ENCODE measurements at places on chromosomes 3 and 15.
A peak's percentile ranks its signal among the peaks of the same experiment; 100 is the strongest.

GRCh38 chr3:86826292-86826691 lies 164.7 kb downstream of the VGLL3 start:
- no peak overlapping the region for H3K4me3 ChIP-seq
- no peaks in the 10 kb centered on the region for H3K27me3 ChIP-seq
- no peak for DNase-seq
- no peaks in the 10 kb centered on the region for H3K36me3 ChIP-seq

DNA sequence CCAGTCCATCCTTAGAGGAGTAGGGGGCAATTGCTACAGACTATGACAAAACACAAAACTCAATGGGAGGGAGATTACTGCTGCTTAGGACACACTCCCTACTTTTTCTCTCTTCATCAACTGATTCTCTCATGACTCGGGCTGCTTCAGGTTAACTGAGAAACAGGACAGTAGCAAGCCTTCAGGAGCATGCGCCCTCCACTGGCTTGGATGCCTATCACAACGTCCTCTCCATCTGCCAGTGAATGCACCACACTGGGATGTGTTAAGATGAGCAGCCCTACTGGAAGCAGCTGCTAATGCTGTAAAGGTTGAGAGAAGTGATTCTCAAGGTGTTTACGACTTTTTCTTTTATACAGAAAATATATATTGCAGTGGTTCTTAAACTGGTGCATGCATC lies 542.3 kb downstream of the EDEM1 start:
- no peaks in the 10 kb centered on the region for H3K36me3 ChIP-seq
- peaks cover 47% of the 10 kb centered on the region for H3K27me3 ChIP-seq
- H3K4me3 ChIP-seq, result no peak overlapping the region
- no peak overlapping the region for H3K27ac ChIP-seq
- no peaks in the 10 kb centered on the region for H3K4me1 ChIP-seq

DNA sequence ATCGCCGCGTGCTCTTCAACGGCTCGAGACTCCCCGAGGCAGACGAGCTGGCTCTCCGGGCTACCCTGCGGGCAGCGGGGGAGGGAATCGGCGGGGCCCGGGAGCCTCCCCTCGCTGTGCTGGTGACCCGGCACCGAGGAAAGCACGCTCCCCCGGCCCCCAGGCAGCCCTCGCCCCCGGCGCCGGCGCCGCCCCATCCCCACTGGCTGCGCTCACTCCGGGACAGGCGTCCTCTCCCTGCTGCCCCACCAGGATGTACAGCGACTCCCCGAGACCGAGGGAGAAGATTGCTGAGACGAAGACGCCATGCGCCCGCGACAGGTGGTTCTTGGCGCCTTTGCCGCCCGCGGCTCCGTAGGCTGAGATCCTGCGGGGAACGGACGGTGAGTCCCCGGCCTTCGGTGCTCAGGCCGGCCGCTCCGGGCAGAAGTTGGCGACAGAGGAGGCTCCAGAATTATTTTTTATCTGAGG lies 1.7 kb downstream of the LTK start:
- H3K4me1 ChIP-seq, result peaks cover 7% of the 10 kb centered on the region
- no peaks in the 10 kb centered on the region for H3K27me3 ChIP-seq
- H3K36me3 ChIP-seq, result peaks cover 15% of the 10 kb centered on the region
- no peak for DNase-seq
- no peak overlapping the region for H3K4me3 ChIP-seq

- no peak for DNase-seq
- no peaks in the 10 kb centered on the region for H3K27me3 ChIP-seq
Measured at GRCh38 chr3:169144731-169145130, 518.8 kb downstream of the MECOM start.

DNA sequence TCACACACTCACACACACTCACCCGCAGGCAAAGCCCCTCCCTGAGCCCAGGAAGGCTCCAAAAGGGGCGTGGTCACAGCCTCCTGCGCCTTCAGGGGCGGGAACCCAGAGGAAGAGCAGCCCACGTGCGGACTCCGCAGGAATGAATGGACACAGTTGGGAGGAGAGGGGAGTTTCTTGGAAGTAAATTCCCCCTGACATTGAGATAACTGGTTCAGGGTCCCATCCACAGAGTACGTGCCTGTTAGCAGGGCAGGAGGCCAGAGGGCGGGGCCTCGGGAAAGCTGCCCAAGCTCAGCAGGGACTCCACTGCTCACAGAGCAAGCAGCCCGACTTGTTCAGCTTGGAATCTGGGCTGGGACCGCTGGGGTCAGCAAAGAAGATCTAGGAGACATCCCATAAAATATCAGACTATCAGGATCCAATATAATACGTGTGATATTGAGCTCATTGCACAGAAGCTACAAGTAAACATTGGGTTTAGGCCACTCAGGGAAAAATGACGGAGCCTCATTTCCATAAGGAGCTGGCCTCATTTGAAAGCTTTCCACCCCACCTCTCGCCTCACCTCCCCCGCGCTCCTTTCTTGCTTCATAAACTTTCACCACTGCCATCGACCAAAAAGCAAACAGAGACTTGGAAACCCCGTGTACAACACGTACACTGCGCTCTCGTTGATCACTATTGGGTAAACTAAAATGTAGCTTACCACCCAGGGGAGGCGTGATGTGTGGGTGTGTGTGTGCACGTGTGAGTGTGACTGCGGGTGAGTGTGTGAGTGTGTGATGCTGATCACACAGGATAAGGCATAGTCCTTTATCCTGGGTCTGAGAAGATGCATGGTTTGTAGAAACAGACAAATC lies 36.0 kb downstream of the TM2D3 start:
- H3K4me1 ChIP-seq, result peaks cover 16% of the 10 kb centered on the region
- peak; percentile 74 for DNase-seq

DNA sequence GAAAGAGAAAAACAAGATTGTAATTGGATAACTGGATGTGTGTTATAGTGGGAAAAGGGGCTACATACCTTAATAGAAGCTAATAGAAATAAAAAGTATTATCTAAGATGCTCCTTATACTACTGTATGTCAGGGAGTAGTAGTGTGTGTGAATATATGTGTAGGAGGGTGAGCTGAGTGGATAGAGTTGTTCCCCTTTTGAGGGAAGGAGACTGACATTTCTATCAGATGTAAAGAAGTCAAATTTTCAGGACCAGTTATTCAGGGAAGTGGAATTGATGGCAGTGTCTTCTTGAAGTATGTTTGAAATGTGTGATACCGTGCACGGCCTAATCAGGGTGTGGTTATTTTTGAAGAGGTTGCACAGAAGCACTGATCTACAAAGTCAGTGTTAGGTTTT lies 49.1 kb downstream of the PCOLCE2 start:
- no peak overlapping the region for H3K4me3 ChIP-seq
- DNase-seq, result no peak
- no peak overlapping the region for H3K27ac ChIP-seq
- H3K27me3 ChIP-seq, result no peaks in the 10 kb centered on the region
- H3K36me3 ChIP-seq, result no peaks in the 10 kb centered on the region

GRCh38 chr15:59406446-59406845 lies 31.5 kb upstream of the FAM81A start:
- H3K27me3 ChIP-seq, result no peaks in the 10 kb centered on the region
- H3K4me1 ChIP-seq, result no peaks in the 10 kb centered on the region
- H3K27ac ChIP-seq, result no peak overlapping the region
- no peak overlapping the region for H3K4me3 ChIP-seq
